Pons (tissue), 1 donor: ENCODE measurements at places on chromosomes 11 and 22.

DNA sequence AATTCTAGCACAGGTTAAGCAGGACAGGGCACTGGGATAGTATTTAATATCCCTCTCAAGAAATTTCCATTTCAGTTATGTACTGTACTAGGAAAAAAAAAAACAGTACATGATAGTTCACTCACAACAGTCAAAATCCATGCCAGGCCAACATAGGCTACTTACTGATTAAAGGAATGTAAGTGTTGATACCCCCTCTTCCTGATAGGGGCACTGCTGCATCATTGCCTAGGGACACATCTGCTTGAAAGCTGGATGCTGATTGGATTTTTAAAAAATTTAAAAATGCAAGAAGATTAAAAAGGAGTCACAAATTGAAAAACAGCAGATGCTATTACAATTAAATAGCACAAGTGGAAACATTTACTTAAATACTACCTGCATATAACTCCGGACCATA is 43.4 kb downstream of the APOL5 start:
- peak; percentile 53 for DNase-seq

DNA sequence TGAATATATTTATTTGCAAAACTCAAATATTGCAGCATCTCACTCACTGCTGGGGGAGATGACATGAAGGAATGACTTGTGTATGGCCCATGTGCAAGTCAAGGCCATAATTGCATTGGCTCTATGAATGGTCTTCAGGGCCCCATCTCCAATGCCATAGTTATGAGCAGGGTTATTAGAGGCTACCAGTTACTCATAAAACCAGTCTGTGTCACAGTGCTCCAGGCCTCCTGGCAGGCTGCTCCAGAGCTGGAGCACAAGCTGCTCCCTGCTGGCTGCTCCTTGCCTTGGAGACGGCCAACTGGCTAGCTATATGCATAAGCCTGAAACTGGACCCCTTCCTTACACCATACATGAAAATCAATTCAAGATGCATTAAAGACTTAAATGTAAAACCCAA is 145.7 kb downstream of the TRPC6 start:
- no peak for DNase-seq

DNA sequence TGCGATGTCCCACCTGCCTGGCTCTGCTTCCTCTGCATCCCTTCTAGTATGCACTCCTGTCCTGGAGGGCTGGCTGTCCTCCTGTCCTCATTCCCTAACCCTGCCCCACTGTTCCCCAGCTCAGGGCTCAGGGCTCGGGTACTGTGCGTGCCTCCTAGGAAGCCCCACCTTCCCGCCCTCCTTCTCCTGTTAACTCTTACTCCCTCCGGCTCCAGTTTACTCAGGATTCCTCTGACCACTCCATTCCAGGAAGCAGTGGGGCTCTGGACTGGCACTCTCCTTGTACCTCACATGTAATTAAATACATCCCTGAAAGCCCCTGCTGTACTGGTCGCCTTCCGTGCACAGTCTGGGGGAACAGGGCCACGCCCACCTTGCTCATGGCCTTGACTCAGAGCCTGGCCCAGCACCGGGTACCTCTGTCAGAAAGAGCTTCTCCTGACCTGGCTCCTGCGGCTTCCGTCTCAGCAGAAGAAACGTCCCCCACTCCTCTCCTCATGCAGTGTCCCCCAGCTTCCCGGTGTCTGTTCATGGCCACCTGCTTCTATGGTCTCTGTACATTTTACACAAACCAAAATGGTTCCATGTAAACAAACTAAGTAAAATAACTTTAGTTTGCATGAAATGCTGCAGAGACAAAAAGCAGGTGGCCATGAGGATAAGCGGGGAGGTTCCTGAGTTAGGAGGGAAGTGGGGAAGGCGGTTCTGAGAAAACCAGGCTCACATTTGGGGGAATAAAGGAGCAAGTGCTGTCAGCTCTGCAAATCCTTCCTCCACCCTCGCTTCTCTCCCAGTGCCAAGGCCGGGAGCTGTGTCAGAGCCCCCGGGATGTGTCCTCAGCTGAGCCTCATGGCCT is 445.9 kb downstream of the BRD1 start:
- no peak for DNase-seq

- DNase-seq: no peak
These were observed 145.2 kb downstream of the DBX1 start for GRCh38 chr11:20015101-20015500.

DNA sequence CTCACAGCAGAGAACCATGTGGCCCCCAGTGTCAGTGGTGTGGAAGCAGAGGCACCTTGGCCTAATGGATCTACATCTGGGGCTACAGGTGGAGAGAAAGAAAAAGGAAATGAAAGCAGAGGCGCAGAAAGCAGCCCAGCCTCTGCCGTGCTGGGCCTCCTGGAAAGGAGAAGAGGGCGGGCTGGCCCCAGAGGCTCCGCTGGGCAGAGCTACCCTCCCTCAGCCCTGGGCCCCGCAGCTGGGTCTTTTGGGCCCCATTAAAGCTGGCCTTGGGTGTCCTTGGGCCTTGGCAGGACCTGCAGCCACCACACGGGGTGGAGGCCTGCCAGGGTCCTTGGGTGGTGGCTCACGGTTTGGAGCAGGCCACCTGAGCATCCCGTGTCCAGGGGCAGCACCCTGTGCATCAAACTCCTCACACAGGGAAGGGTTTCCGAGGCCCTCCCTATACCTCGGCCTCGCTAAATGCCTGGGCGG is 31.6 kb upstream of the GAL start:
- DNase-seq: no peak

GRCh38 chr22:49333206-49333605 is 494.5 kb downstream of the BRD1 start:
- no peak for DNase-seq

DNA sequence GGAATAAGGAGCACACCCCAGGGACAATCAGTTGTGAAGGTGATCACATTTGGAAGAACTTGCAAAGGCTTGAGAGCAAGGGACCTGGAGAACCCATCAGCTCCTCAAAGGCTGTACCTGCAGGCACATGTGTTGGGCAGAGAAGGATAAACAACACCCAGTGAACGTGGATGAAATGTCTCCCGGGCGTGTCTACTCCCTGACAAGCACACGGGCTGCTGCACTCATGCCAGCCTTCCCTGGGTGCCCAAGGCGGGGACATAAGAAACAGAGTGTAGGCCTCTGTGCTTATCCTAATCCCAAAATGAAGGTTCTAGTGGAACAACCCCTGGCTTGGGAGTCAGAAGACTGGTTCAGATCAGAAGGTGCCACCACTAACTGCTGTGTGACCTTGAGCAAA is 46.7 kb downstream of the DSCAML1 start:
- DNase-seq: no peak

DNA sequence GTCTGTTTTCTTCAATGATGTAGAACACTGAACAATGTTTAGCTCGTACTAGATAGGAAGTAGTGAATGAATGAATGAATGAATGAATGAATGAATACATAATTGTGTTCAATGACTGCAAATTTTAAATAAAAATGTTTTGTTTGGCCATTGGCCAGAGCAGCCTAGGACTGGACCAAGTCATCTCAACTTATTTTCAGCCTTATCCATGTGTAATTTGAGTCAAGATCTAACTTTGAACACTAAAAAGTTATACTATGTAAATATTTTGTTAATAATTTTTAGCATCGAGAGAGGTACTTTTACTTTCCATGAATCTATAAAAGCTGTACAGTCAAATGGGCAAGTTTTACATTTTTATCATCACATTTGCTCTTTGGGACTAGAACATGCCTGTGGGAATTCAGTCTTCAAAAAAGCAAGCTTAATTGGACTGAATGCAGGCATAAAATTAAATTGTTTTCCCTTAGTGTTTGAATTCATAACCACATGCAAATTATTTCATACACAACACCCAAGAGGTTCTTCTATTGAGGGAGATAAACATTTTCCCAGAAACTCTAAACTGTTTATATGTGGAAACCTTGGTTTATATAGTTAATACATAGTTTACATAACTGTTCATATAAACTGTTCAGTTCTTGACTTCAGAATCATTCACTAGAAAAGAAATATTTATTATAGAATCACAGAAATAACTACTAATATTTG is 222.1 kb upstream of the ANO3 start:
- no peak for DNase-seq

GRCh38 chr11:83557653-83558052 is 271.5 kb upstream of the CCDC90B start:
- no peak for DNase-seq

DNA sequence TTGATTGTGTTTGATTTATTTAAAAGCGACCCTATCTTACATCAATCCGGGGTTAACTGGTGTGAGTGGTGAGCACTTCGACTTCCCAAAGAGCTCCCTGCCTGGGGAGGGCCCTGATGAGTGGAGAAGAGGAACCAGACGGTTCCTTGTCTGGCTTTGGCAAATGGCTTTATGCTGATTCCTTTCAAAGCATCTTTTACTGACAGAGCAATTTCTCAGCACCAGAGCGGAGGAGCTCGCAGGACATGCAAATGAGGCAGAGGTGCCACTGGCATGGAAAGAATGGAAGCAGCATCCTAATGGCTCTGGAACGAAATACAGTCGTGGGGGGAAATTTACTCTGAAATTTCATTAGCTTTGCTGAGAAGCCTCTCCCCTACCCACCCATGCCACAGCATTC is 410.9 kb upstream of the B3GAT1 start:
- DNase-seq: no peak

- peak; percentile 25 for DNase-seq
These were observed 344 bp downstream of the IFT27 start for GRCh38 chr22:36775586-36775963.

DNA sequence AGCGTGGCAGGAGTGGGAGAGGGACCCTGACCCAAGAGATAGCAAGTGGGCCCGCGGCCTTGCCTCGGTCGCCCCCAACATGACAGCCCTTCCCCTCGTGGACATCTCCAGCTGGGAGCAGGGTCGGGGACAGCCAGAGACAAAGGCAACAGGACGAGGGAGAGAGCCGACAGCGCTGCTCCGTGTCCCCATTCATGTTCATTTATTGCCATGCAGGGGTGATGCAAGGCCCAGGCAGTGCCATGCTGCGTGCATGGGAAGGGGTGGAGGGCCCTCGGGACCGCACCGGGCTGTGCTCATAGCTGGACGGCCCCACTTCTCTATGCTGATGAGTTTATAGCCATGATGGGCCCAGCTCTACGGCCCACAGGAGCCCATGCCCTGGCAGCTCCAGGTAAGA is 12.7 kb downstream of the MRPL23 start:
- DNase-seq: no peak

- no peak for DNase-seq
These were observed 13.4 kb downstream of the SYT13 start for GRCh38 chr11:45272701-45273100.

GRCh38 chr22:46240073-46240472 is 10.0 kb downstream of the CDPF1 start:
- no peak for DNase-seq

DNA sequence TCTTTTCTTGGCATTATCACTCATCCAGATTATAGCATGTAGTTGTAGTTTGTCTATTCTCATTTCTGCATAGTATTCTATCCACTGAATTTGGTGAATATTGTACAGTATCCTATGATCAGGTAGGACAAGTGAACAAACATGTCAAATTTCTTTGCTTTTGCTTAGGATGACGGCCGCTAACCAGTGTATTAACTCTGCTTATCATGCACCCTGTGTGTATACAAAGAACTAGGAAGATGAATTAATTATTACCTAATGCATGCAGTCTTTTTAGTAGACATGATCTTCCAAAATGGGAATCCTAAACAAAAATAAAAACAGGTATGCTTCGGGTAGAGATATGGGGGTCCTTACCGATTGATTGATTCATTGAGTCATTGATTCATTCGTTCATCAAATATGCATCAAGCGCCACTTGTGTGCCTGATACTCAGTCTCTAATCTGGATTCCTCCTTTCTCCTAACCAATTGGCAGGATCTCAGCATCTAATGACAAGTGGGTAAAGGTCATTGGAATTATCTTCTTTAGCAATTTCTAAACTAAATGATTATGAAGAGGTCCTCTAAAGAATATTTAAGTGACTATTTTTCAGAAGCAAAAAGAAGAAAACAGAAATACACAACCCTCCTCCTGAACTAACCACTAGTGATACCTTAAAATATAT is 27.9 kb downstream of the PRDM11 start:
- no peak for DNase-seq

DNA sequence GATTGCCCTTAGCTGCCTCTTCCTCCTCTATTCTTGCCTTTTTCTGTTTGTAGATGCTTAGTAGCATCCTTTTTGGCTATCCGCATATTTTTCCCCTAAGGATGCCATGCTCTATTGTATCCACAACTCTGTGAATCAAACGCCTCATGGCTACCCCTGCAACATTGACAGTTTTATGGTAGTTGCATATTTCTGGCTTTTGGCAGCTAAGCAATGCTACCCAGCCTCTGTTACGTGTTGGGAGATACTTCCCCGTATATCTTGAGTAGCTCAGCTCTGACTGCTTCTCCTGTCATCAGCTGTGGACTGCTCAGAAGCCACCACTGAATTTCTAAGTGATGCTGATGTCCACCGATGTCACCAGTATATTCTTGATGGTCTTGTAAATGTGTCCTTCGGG is 15.1 kb upstream of the SLC3A2 start:
- DNase-seq: no peak

DNA sequence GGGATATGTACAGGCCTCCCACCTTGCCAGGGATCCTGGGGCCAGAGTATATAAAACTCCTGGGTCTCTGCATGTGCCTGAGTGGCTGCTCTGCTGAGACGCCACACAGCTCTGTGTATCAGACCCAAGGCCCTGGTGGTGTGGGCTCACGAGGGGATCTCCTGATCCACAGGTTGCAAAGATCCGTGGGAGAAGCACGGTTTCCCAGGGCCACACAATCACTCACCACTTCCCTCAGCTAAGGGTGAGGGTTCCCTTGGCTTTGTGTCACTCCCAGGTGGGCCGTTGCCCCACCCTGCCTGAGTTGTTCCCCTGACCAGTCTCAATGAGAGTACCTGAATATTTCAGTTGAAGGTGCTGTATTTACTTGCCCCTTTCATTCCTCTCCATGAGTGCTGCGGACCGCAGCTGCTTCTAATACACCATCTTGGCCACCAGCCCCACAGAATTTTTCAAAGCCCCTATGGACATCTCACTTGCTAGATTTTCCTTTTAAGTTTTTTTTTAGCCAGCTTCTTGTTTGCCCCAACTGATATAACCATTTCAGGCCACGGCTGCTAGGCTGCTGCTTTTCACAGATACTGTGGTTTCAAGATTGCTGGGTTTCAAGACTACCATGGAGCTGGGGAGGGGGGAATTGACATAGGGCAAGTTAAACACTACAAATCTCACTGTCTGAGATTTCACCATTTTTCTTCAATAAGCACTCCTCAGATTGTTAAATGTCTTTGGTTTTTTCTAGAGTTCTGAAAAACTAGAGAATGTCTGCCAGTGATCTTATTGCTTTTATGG is 13.7 kb upstream of the DEPDC7 start:
- DNase-seq: no peak

GRCh38 chr22:40635940-40636379 is 559 bp downstream of the MRTFA start:
- no peak for DNase-seq
